CD4-positive, alpha-beta memory T cell (primary cell): ENCODE measurements at places on chromosomes 16 and 17.
A peak's percentile ranks its signal among the peaks of the same experiment; 100 is the strongest.

- DNase-seq: peak; percentile 11
Measured at GRCh38 chr17:66727634-66728570, 107.0 kb upstream of the CACNG5 start.

DNA sequence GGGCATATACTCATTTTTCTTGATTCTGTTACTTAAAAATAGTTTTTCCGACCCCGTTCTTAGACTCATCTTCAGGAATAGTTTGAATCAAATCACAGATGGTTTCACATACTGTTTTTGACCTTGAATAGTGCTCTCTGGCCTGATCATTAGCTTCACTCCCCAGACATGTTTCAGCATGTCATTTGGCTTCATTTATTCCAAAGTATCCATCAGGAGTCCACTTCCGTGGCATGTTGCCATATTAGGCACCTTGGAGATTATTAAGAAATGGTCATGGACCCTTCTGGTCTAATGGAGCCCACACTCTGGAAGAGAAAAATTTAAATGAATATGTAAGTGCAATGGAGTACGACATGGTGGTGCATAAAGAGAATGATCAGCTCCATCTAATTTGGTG is 222.3 kb downstream of the FTO start:
- no peak for DNase-seq

- no peak for DNase-seq
Measured at GRCh38 chr17:36655726-36656125, 54.3 kb downstream of the MRM1 start.

DNA sequence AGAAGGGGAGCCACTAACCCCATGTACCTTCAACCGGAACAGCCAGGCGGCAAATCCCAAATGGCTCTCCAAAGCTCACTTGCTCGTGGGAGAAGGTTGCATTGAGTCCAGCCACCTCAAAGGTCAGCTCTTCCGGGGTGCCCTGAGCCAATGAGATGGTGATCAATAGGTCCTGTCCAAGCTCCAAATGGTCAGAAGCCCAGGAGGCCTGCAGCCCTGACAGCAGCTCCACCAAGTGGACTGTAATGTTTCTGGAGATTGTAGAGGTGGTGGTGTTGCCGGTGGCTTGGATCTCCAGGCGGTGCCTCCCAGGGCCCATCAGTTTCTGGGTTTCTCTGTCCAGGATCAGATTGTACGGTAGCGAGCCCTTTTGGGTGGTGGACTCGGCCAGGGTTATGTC is 39.9 kb upstream of the BCO1 start:
- no peak for DNase-seq

GRCh38 chr16:88610909-88611812 is 27.2 kb upstream of the IL17C start:
- no peak for DNase-seq

DNA sequence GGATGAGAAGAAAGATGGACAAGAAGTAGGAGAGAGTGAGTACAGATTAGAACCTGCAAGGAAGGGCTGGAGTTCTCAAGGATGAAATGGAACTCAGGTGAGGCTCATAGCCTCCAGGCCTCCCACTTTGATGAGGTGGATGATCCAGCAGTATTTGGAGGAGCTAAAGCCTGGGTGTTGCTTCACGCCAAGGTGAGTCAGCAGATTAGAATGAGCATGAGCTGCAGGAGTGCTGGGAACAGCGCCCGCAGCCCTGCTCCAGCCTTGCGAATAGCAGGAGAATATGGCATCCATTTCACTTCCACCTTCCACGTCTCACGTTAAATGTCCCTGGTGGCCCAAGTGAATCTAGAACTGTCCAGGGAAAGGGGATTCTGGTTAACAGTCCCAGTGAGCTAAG is 94.4 kb upstream of the CPHXL start:
- DNase-seq: no peak

DNA sequence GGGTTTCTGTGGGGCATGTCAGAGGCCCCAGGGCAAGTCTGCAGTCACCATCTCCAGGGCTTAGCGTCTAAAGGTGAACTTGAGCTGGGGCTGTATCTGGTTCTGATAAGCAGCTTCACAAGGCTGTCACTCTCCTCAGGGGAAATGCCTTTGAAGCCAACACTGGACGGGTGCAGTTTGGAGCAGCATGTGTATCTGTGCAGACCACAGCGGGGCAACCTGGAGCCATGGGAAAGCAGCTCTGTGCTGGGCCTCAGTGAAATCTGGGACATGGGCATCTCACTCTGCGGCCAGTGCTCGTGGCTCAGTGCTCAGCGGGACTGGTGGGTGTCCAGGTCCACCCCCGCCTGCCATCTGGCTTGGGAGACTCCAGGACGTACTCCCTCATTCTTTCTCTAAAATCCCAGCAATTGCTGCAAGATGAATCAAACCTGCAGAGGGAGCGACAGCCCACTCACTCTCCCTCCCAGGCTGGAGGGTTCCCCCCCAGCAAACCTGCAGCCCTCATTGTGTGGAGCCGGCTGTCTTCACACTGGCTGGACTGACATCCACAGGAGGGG is 63.5 kb downstream of the PRMT7 start:
- no peak for DNase-seq

- no peak for DNase-seq
Measured at GRCh38 chr17:16381496-16381820, 567 bp downstream of the UBB start.

- DNase-seq: no peak
Measured at GRCh38 chr17:57338257-57338914, 82.1 kb downstream of the MSI2 start.

DNA sequence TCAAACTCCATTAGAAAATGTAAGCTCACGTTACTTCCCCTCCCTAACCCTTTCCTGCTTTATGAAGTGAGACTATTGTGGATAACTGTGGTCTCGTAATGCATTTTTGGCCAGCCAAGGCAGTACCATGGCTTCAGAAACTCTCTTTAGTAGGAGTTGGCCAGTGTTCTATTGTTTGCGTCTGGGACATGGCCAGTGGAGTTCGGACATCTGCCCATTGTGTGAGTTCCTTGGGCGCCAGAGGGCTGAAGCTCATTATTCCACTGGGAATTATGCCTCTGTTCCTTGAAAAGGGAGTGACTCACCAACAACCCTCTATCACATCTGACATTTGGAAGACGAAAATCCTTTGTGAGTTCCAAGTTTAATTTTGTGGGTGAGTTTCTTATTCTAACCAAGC is 319.5 kb upstream of the SOX9 start:
- no peak for DNase-seq

DNA sequence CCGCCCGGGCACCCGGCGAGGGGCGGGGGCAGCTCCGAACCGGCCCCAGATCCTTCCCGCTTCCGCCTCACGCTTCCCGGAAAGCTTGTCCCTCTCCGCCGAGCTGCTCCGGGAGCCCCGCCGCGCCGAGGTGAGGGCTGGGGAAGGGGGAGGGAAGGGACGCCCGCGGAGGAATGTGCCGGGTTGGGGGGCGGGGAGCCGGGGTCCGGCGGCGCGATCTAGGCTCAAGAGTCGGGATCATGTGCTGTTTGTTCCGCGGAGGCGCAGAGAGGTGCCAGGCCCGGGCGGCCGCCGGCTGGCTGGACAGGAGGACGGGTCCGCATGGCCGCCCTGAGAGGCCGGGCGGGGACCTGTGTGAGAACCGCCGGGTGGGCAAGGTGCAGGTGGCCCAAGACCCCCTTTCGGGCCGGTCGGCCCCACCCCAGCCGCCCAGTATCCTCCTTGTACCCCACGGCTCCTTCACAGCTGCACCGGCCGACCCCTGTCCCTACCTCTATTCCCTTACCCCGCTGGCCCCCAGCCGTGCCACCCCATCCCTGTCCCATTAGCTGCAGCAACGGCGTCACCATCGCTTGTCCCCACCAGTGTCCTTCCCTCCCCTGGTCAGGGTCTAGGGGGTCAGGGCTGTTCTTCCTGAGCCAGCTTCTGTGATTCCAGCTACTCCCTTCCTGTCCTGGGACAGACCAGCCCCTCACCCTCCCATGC is 429 bp downstream of the KIF1C start:
- no peak for DNase-seq

DNA sequence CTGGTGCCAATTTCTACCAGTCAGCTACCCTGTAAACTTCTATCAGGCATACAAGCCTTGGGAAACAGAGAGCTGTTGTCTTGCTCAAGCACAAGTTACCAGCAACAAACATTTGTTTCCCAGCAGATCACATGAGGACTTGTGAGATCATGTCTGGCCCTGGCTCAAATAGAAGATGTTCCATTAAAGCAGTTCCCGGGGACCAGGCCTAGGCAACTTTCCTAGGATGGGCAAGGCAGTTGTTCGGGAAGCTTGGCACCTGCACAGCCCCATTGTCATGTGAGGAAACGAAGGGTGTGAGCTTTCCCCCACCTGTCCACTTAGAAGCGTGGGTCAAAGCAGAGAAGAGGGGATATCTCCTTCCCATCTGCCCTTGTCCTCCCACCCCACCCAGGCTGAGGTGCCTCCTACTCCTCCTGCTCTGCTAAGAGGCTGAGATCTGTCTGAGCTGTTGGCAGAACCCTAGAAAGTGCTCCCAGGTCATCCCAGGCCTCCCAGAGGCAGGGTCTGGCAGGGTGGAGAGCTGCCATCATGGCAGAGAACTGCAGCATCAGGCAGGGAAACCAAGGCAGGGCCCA is 11.2 kb upstream of the SLC47A2 start:
- no peak for DNase-seq

GRCh38 chr17:56824503-56824902 is 9.2 kb downstream of the C17orf67 start:
- DNase-seq: no peak

DNA sequence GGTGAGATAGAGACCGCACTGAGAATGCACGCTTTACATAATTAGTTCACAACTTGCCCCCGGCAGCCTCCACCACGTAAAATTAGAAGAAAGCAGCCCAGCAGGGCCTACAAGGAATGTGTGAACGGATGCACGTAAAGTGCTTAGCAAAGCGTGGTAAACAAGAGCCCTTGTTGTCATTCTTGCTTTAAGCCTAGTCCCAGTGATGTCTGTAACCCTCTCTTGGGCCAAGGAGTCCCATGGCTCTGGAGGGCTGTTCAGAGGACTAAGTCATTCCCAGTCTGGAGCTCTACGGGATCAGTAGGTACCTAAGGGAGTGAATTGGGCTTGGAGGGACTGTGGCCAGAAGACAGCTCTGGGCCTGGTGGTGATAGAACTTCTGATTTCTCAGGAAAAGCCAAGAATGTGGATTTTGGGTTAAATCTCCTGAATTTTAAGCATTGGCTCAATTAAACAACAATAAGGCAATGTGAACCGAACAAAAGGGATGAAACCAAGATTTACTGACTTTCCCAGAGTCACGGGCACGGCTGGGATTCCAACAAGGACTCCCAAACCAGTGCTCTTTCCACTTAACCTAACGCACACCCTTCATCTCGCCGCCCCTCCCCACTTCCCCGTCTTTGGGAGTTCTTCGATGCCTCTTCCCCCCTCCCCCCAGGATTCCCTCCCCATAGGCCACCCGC is 775 bp upstream of the CHP2 start:
- no peak for DNase-seq

DNA sequence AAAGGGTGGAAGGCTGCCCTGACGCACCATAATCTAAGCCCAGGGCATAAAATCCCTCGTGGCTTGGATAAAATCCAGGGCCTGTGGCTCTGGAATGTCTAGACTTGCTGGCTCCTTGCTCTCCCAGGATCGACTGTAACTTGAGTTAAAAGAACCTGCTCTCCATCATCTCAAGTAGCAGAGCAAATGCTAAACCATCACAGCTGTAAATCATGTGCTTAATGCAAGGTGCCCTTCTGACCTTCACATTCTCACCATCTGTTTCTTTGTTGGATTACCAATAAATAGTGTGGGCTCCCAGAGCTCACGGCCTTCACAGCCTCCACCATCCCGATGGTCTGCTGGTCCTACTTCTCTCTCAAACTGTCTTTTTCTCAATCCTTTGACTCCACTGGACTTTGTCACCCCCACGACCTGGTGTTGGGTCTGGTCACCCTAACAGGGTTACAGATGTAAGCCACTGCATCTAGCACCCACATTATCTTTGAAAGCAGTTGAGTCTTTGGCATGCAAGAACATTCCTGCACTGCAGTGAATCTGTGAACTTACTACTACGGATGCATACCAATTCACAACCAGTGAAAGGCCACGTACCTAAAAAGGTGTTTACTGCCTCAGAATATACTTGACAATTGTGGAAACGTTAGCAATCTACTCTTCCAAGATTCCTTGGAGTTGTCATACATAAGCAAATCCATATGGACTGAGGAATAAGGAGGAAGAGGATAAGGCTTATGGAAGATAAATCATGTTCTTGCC is 15.3 kb downstream of the RSL1D1 start:
- DNase-seq: no peak

DNA sequence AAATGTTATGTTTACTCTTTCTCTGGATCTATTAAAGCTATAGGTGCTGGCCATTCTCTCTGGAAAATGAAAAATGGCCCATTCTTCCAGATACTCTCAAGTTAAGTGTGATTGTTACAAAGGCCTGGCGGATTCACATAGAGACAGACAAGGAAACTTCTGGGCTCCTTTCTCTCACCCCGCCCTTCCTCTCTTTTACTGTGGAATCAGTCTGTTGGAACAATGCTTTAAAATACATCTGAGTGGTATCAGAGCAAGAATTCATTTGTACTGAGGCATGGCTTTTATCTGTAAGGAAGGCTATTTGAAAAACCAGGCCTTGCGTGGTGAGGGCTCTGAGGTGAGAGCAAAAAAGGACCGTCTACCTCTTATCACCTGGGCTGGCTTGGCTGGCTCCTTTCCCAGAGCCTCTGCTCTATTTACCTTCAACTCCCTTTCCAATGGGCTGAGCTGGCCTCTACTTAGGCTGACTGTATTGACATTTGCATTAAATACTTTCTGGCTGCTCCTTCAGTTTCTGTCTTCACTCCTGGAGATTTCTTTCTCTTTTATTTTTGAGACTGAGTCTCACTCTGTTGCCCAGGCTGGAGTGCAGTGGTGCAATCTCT is 274.0 kb downstream of the PHKB start:
- DNase-seq: no peak

GRCh38 chr17:21252289-21252795 is 868 bp downstream of the NATD1 start:
- DNase-seq: no peak

DNA sequence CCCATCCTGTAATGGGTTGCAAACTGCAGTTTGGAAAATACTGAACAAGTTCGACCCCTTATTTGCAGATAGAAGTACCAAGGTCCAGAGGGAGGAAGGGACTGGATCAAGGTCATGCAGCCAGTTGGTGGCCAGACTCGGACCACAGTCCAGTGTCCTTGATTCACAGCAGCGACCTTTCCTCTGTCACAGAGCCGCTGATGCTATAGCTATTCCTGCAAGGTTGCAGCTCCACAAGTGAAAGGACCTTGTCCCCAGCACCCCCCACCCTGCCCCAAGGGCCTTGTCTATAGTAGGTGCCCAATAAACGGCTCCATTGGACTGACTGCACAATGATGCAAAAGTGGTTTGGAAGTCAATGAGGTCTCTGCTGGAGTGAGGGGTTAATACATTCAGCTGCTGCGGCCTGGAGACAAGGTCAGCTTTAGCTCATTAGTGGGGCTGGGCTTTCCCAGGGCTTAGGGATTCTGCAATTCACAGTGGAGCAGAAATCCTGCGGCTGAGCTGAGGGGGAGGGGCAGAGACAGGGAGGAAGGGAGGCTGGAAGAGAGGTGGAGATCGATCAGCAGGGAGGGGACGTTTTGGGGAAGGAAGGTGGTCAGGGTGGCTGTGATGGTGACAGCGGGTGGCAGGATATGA is 13.4 kb upstream of the CRHR1 start:
- no peak for DNase-seq
